ENCODE measurements at places on chromosomes 5 and 9. TPM values are rescaled to one million over a fixed set of nuclear protein-coding genes. Genes with fewer than 3 reads are reported as not detected.

TRPM3 gene
- total RNA-seq = 0.64 TPM

PTGDS gene
- total RNA-seq = 48.2 TPM

CNTRL gene
- 22.9 TPM for total RNA-seq

CRHBP gene
- total RNA-seq = 0.73 TPM

GRIA1 gene
- total RNA-seq = 0.33 TPM

DRD1 gene
- total RNA-seq = not detected

CARTPT gene
- total RNA-seq = not detected

FAM120AOS gene
- 60.3 TPM for total RNA-seq

STK32A gene
- total RNA-seq = 6.9 TPM

PCDHB2 gene
- total RNA-seq = 3.8 TPM

DND1 gene
- 2.6 TPM for total RNA-seq

NTNG2 gene
- under 0.01 TPM for total RNA-seq

IFNA13 gene
- not detected for total RNA-seq

GABRA1 gene
- not detected for total RNA-seq

GABRA6 gene
- not detected for total RNA-seq

IFNA21 gene
- total RNA-seq = not detected

FOXI1 gene
- total RNA-seq = not detected

DIPK1B gene
- total RNA-seq = 8.2 TPM

SERF1A gene
- 13.1 TPM for total RNA-seq

INSL6 gene
- total RNA-seq = not detected
